ENCODE measurements at places on chromosomes 1 and 21. TPM values are rescaled to one million over a fixed set of nuclear protein-coding genes. Genes with fewer than 3 reads are reported as not detected.

The KAZN gene
- total RNA-seq = 12.9 TPM

The E2F2 gene
- total RNA-seq = 4.9 TPM

DNA sequence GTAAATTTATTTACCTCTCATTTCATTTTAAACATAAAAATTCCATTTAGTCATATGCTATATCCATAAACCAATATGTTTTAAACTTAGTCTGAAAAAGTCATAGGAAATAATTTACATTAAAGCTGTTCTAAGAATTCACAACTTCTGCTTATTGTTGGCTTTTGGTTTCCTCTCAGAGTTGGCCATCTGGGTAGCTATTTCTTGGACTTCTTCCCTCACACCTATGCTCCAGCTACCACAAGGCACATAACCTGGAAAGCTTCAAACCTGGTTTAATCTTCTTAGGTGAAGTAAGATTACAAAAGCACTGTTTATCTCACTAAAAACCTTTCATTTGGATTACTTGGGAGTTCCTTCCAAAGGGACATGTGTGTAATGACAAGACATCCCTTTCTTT is 29.8 kb downstream of the RBM11 start:
- no peaks in the 10 kb centered on the region for H3K27me3 ChIP-seq
- no peaks in the 10 kb centered on the region for H3K36me3 ChIP-seq
- DNase-seq = no peak
- no peak overlapping the region for H3K27ac ChIP-seq

DNA sequence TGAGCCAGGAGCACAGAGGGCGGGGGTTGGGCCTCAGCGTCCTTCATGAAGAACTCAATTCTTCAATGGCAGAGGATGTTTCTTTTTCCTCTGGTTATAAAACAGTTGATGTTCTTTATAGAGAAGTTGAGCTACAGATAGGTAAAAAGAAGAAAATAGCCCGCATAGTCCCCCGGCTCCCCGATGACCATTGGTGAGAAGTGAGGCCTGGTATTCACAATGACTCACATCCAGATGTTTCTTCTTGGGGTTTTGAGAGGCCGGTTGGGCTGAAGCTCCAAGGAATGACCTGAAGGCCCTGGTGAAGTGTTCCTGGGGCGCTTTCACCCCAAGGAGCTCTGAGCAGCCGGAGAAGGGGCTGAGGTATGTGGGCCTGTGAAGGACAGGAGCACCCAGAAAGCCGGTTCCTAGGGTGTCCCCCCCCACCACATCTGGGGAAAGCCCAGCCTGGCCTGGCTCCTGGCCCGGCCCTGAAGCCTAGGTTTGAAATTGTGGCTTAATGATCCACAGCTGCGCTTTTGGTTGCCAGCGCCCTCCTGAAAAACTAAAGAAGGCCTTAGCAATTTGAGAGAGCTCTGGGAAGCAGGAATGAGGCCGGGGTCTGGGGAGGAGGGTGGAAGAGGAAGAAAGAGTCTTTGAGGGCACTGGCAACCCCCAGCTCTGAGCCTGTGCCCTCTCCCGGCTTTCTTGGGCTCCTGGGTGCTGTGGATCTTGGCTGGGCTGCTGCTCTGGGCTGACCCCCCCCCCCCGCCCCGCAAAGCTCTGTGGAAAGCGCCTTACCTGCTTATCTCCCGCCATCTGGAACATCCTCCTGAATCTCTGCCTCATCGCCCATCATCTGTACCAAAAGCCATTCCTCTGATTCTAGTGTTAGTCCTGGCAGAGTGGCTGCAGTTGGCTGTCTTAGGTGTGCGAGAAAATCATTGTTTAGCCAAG is 444.7 kb downstream of the CAMTA1 start:
- H3K27ac ChIP-seq = no peak overlapping the region
- no peaks in the 10 kb centered on the region for H3K36me3 ChIP-seq
- no peak overlapping the region for H3K4me3 ChIP-seq
- no peaks in the 10 kb centered on the region for H3K4me1 ChIP-seq
- no peak for DNase-seq

GRCh38 chr1:202852163-202852904 is 36.6 kb downstream of the RABIF start:
- no peak overlapping the region for H3K4me3 ChIP-seq
- no peaks in the 10 kb centered on the region for H3K27me3 ChIP-seq
- no peak overlapping the region for H3K27ac ChIP-seq
- H3K4me1 ChIP-seq = no peaks in the 10 kb centered on the region
- no peaks in the 10 kb centered on the region for H3K36me3 ChIP-seq

- no peaks in the 10 kb centered on the region for H3K27me3 ChIP-seq
- peaks cover 4% of the 10 kb centered on the region for H3K36me3 ChIP-seq
- no peak overlapping the region for H3K4me3 ChIP-seq
- DNase-seq = no peak
Observed at GRCh38 chr1:64669098-64669675, 75.7 kb upstream of the RAVER2 start.

GRCh38 chr1:51019811-51020210 is 49.8 kb downstream of the CDKN2C start:
- H3K4me1 ChIP-seq = no peaks in the 10 kb centered on the region
- no peaks in the 10 kb centered on the region for H3K27me3 ChIP-seq
- no peaks in the 10 kb centered on the region for H3K36me3 ChIP-seq
- H3K27ac ChIP-seq = no peak overlapping the region

DNA sequence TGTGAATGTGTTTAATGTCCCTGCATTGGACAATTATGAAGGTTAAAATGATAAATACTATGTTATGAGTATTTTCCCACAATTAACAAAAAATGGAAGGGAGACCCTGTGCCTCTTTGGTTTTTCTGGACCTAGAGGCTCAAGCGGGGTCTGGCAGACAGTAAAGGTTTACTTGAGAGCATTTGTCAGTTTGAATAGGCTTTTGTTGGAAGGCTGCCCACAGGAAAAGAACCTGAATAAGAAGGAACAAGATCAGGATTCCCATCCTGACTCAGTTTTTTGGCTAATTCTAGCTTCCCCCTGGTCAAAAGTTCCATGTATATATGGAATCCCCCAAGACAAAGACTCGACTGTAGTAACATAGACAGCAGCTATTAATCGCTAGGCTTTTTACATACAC is 150.9 kb upstream of the JUN start:
- no peaks in the 10 kb centered on the region for H3K4me1 ChIP-seq
- no peak overlapping the region for H3K27ac ChIP-seq

- no peak overlapping the region for H3K27ac ChIP-seq
- H3K27me3 ChIP-seq = no peaks in the 10 kb centered on the region
- H3K36me3 ChIP-seq = no peaks in the 10 kb centered on the region
Observed at GRCh38 chr1:14115976-14116375, 416.0 kb downstream of the PRDM2 start.

- no peaks in the 10 kb centered on the region for H3K4me1 ChIP-seq
- no peak for DNase-seq
- no peak overlapping the region for H3K4me3 ChIP-seq
- H3K27me3 ChIP-seq = no peaks in the 10 kb centered on the region
Observed at GRCh38 chr1:95262913-95263312, 28.9 kb downstream of the RWDD3 start.

DNA sequence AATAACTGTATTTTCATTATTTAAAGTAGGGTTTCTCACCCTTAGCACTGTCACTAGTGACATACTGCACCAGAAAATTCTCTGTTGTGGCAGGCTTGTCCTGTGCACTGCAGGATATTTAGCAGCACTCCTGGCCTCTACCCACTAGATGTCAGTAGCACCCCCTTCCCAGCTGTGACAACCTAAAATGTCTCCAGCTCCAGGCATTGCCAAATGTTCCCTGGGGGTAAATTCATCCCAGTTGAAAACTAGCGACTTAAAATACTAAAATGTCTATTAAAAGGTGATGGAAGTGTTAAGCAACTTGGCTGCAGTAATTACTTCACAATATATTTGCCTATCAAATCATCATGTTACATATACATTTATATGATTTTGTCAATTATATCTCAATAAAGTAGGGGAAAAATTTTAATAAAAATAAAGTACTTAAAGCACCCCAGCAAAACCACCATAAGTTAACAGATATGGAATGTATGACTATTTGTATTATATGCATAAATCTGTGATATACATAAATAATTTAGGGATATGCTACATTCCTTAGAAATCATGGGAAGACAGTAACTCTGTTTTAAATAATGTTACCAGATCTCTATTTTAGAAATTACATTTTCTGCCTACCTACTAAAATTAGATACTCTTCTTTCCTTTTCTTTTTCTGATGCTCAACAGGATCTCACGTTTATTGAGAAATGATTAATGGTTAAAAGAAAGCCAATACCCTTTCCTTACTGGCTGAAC is 74.6 kb downstream of the ARID4B start:
- peaks cover 1% of the 10 kb centered on the region for H3K4me1 ChIP-seq
- H3K27me3 ChIP-seq = no peaks in the 10 kb centered on the region
- peak; percentile 84 for DNase-seq
- H3K4me3 ChIP-seq = no peak overlapping the region

DNA sequence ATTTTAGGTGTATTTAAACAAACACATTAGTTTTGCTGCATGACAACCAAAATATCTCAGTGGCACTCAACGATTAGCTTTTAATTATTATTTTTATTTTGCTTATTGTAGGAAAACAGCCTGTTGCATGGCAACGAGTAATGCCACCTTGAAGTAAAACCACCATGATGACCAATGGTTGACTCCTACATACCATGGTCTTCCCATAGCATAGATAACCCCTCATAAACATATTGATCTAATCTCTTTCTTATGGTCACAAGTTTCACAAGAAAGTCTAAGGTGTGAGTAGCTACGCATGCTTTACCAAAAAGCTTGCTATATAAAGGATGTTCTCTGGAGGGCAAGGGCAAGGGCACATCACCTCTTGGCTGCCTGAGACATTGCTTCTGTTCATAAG is 61.5 kb upstream of the PTBP2 start:
- H3K27ac ChIP-seq = no peak overlapping the region
- H3K36me3 ChIP-seq = no peaks in the 10 kb centered on the region
- no peak for DNase-seq
- no peaks in the 10 kb centered on the region for H3K4me1 ChIP-seq

DNA sequence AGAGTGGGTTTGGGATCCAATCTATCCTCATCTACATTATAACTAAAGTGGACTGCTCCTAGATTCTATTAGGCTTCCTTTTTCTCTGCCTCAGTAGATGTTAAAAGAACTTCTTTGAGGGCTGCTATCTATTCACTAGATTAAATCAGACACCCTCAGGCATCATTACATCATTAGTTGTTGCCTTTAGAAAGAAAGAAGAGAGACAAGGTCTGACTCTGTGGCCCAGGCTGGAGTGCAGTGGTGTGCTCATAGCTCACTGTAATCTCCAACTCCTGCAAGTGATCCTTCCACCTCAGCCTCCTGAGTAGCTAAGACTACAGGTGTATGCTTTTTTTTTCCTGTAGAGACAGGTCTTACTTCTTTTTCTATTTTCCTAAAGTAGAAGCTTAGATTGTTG is 71.1 kb upstream of the EXO1 start:
- DNase-seq = no peak
- H3K27ac ChIP-seq = no peak overlapping the region
- H3K4me1 ChIP-seq = no peaks in the 10 kb centered on the region
- H3K4me3 ChIP-seq = no peak overlapping the region
- H3K36me3 ChIP-seq = no peaks in the 10 kb centered on the region

DNA sequence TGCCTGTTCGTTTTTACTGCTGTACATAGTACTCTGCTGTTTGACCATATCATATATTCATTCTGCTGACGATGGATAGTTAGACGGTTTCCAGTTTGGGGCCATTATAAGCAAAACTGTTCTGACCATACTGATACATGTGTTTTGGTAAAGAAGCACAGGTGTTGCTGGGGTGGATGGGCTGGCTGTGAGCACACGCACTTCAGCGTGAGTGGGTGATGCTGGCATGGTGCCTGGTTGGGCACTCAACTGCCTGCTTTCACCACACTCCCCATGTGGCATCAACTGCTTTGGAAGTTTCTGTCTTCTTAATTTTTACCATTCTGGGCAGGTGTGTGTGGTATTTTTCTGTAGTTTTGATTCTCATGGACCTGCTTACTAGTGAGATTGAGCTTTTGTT is 37.3 kb downstream of the ADARB1 start:
- H3K27me3 ChIP-seq = no peaks in the 10 kb centered on the region
- DNase-seq = no peak
- H3K4me3 ChIP-seq = peak overlapping the region; percentile 3
- no peaks in the 10 kb centered on the region for H3K36me3 ChIP-seq
- no peak overlapping the region for H3K27ac ChIP-seq

- no peaks in the 10 kb centered on the region for H3K36me3 ChIP-seq
- H3K27me3 ChIP-seq = no peaks in the 10 kb centered on the region
- peak overlapping the region; percentile 92 for H3K27ac ChIP-seq
- H3K4me3 ChIP-seq = no peak overlapping the region
Observed at GRCh38 chr1:226974544-226975258, 34.6 kb downstream of the COQ8A start.

DNA sequence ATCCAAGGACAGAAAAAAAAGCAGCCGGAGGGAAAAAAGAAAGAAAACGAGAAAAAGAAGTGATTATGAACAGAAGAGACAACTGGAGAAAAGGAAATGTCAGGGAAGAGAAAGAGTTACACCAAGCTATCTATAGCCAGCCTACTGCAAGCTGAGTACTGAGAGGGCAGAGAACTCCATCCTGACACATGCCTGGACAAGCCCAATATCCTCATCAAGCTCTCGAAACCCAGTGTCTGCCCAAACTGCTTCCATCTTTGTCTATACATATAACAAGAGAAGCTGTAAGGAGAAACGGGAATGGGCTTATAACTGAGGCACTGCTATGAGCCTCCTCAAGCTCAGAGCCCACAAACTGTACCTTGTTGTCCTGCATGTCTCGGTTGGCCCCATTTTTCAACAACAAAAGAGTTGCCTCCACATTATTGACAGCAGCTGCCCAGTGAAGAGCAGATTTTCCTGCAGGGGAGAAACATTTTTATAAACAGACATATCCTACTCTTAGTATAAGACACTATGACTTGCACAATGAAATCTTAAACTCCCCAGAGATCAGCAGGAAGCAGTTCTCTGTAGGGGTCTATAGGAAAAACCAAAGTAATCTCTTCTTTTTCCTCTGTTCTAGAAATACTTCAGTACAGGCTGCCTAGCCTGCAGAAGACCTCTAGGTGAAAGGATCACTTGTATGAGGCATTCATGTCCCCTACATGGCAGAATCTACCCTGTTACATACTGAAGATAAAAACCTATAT is 21.2 kb upstream of the ADAM30 start:
- H3K36me3 ChIP-seq = peaks cover 54% of the 10 kb centered on the region
- H3K27me3 ChIP-seq = no peaks in the 10 kb centered on the region
- DNase-seq = no peak
- H3K27ac ChIP-seq = no peak overlapping the region
- H3K4me1 ChIP-seq = no peaks in the 10 kb centered on the region
- no peak overlapping the region for H3K4me3 ChIP-seq

- no peak overlapping the region for H3K27ac ChIP-seq
- no peaks in the 10 kb centered on the region for H3K27me3 ChIP-seq
- H3K4me3 ChIP-seq = no peak overlapping the region
- no peak for DNase-seq
Observed at GRCh38 chr1:65704318-65704717, 88.4 kb upstream of the PDE4B start.

DNA sequence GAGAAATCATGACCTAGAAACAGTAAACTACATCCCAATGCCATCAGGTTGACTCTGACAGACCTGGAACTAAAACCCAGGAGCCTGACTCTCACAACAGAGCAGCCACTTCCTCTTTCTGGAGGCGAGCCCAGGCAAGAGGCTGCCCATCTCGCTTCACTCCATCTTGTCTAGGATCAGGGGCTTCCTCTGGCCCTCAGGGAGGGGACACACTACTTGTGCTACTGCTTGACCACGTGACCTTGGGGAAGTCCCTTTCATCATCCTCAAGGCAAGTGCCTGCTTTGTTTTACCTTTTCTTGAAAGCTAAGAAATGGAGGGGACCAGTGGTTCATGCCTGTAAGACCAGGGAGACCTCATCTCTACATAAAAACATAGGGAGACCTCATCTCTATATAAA is 2.6 kb upstream of the TENT5B start:
- H3K27me3 ChIP-seq = peaks cover 6% of the 10 kb centered on the region
- H3K36me3 ChIP-seq = no peaks in the 10 kb centered on the region
- no peak overlapping the region for H3K27ac ChIP-seq
- no peaks in the 10 kb centered on the region for H3K4me1 ChIP-seq
- no peak overlapping the region for H3K4me3 ChIP-seq

All from lung (tissue), 17 donors.